Left hindlimb (tissue), 1 donor: ENCODE measurements at places on chromosomes 4 and X.
A peak's percentile ranks its signal among the peaks of the same experiment; 100 is the strongest.

GRCh38 chr4:26056406-26056805 is 142.4 kb downstream of the SMIM20 start:
- no peak for DNase-seq

GRCh38 chrX:13126775-13127174 is 82.4 kb upstream of the FAM9C start:
- no peak for DNase-seq

- DNase-seq: no peak
Observed at GRCh38 chr4:163810755-163811154, 316.3 kb downstream of the TMA16 start.

DNA sequence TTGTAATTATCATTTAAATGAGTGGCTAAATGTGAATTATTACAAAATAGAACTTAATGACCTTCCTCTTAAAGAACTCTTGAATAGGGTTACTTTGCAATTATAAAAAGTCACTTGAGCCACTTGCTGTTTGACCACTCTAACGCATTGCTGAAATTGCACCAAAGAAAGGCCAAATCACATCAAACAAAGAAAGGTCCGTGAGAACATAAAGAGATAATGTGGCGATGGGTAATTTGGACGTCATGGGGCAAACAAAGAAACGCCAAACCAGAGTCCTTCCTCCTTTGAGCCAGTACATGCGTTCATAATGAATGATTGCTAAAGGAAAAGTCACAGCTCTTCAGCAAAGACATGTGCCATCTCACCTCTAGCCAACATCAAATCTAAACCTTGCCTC is 229.8 kb upstream of the STS start:
- DNase-seq: no peak

- DNase-seq: no peak
Observed at GRCh38 chrX:68939868-68940267, 111.0 kb downstream of the EFNB1 start.

DNA sequence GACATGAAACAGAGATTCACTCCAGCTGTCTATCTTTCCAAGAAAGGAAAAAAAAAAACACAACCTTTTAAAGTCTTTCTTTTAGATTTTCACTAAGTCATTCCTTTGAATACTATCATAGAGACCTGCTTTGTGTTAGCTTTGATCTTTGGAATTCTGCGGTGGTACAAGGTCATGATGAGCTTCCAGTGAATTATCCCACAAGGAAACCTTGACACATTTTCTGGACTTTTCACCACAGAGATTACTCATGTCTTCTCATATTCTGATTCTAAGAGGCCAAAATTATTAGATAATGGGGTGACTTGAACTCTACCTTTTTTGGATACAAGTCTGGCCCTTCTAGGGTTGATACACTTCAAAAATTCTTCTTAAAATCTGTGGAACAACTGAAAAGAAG is 201.6 kb downstream of the PACRGL start:
- no peak for DNase-seq

DNA sequence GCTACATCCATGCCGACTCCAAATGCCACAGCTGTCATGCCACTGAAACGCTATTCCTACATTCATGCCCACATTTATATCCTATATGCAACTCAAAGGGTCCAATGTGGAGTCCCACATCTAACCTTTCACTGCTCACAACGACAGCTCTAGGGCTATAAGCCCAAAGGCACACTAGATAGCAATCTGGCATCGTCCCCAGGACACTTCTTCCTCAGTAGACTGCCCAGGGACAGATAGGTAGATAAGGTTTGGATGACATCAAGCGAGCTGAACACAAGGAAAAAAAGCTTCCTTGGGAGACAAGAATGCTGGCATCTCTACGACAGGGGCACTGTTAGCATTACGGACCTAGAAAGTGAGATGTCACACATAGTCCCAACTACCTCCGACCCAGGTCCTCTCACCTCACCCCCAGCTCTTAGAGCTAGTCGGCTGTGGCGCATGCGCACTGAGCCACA is 685 bp downstream of the RAB9B start:
- DNase-seq: no peak

- DNase-seq: no peak
Observed at GRCh38 chrX:17500145-17500579, 125.2 kb downstream of the NHS start.

DNA sequence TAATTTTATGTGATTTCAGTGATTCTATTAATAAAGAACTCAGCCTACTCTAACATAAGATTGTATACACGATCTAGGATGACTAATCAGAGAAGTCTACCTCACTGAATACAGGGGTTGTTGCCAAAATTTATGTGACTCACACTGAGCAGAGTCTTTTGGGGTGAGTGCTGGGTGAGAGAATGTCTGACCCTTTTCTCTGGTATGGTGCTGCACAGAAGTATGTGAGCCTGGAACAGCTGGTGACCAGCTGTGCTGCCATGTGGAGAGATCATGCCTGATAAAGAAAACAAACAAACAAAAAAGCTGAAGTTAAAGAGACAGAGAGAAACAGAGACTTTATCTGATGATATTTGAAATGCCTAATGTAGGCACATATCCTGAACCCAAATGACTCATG is 618.1 kb upstream of the GRIA3 start:
- no peak for DNase-seq

DNA sequence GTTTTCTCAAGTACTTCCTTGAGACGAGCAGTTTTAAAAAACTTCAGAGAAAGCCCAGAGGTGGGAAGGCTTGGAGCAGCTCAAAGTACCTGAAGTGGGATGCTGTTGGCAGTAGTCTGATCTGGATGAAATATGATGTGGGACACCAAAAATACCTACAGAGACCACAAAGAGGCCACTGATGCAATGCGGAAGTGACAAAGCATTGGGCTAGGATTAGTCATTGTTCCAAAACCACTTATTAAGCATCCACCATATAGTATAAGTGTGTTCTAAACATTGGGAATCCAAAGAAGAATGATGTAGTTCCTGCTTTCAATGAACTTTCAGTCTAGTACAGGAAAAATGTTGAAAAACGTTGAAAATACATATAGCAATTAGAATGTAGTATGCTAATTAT is 386.1 kb upstream of the CNKSR2 start:
- DNase-seq: no peak

- DNase-seq: no peak
Observed at GRCh38 chr4:111187108-111187507, 564.2 kb upstream of the PITX2 start.

DNA sequence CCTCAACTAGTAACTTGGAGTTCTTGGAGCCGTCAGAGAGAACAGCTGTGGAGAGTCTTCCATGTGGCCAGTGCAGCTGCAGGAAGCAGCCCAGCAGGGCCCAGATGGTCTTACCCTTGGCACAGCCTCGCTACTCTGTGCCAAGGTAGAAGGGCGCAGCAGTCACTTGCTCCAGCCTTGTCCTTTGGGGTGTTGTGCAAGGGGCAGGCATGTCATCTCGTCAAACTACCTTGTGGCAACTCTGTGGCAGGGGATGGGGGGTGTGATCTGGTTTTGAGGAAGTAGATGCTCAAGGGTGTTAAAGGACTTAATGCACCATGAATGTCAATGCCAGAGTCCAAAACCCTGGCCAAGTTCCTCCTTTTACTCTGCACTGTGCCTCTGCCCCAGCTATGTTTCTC is 34.2 kb upstream of the TBC1D14 start:
- peak; percentile 65 for DNase-seq

- DNase-seq: no peak
Observed at GRCh38 chr4:132614682-132615081, 534.4 kb upstream of the PCDH10 start.

GRCh38 chr4:145061318-145061920 is 36.6 kb downstream of the ANAPC10 start:
- no peak for DNase-seq

DNA sequence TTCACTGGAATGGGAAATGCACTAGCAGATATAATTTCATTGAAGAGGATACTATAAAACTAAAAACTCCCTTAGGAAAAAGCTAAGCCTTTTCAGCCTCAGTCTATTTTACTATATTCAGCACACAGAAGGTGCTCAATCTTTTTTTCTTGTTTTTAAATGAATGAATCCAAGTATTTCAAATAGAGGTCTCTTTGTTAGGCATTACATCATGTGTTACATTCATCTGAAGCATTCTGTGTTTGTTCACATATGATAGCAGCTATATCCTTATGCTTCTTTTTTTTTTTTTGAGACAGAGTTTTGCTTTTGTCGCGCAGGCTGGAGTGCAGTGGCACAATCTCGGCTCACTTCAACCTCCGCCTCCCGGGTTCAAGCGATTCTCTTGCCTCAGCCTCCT is 278.4 kb downstream of the CAMK2D start:
- DNase-seq: no peak

DNA sequence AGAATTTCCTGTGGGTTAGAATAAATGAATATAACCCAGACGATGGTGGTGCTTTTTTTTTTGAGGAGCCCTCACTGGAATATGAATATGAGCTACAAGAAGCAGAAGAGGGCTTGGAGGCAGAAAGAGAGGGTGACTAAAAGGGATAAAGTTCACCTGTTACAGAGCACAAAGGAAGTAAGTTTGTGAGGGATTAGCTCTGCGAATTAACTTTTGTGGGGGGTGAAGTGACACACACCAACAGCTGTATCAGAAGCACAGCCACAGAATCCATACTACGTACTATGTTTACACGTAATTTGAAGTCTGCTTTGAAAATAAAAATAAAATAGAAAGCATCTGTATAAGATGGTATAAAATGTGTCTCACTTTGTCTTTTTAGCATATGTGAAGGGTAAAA is 963.6 kb upstream of the DIAPH2 start:
- DNase-seq: no peak

DNA sequence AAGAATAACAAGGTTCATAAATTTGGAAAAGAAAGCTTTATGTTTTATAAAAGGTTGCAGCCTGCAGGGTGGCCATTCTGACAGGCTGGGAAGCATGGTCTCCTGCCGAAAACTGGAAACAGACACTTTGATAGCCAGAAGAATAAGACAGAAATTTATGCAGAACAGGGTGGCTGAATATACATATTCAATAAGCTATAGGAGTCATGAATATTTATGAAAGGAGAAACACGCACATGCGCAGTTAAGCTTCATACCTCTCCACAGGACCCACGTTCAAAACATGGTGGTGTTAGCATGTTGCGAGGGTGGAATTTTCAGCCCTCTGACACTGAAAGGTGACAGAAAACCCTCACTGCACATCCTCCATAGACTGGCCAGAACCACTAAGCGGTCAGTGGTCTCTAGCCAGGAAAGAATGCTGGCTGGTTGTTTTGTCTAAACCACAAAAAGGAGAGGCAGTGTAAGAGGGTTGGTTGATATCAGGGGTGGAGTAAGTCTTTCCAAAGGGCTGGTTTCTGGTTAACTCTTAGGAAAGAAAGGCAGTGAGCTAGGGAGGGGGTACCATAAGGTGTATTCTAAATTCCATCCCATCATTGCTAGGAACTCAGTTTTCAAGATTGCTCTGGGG is 58.2 kb downstream of the ANXA10 start:
- DNase-seq: no peak

- no peak for DNase-seq
Observed at GRCh38 chr4:123495530-123495929, 98.9 kb downstream of the SPRY1 start.

DNA sequence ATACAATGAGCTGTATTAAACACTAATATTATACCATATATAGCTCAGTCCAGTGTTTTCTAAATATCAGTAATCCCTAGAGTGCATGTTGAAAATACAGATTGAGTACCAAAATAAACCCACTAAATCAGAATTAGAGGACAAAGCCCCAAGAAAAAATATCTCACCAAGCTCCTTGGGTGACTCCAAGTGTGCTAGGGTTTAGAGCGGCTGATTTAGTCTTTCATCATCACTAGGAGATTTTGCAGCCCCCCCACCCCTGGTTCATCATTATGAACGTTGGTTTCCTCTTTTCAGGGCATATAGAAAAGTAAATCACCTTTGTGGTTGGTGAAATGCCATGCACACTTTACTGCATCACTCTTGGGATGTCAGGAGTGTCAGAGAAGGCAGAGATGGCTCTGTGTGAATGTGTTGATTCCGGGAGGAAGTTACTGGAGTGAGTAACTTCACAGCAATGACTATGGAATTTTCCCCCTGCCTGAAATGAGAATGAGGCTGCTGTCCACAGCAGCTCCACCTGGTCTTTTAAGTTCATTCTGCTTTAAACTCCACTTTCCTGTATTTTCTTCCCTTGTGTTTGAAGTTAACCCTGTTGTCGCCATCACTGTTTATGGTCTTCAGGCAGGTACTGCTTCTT is 25.2 kb upstream of the ANAPC4 start:
- no peak for DNase-seq

DNA sequence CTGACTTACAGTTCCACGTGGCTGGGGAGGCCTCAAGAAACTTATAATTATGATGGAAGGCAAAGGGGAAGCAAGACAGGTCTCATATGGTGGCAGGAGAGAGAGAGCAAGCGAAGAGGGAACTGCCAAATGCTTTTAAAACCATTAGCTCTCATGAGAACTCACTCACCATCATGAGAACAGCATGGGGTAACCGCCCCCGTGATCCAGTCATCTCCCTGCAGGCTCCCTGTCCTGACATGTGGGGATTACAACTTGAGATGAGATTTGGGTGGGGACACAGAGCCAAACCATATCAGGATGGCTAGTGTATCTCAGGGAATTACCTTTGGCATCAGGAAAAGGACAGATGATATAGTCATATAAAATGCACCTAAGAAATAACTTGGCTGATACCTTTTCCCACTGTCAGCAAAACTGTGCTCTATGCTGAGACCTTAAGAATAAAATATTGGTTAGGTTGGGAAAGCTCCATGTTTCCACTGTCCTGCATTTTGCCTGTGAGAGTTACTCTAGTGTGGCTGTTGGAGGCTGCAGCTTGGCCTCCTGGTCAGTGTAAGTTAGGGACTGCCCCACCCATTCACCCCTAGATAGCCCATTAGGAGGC is 110.3 kb downstream of the UCHL1 start:
- DNase-seq: no peak

DNA sequence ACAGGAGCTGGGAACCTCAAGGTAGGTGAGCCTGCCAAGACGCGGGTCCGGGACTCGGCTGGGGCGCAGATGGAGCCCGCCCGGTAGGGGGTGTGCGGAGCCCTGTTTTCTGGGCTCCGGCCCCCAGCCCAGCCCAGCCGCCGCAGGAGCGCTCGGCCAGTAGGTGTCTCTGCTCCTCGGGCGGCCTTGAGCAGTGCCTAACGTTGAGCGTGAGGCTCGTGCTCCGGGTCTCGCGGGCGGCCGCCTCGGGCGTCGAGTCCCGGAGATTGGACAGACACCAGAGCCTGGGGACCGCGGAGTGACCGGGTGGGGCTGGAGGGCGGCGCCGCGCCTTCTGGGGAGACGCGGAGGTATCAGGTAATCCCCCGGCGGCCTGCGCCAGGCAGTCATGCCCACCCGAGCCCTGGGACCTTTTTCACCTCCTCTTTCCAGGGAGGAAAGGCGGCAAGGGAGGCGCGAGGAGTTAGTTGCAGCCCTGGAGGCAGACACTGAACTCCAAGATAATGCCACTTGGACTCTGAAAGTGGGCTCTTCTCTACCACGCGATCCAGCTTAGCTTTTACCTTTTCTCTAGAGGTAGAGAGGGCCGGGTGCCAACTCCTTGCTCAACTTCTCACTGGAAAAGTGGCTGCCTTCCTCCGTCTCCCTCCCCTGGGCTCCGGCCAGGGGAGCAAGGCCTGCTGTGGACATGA is 14.5 kb upstream of the FGG start:
- DNase-seq: peak; percentile 69
